Lower leg skin (tissue), 4 donors: ENCODE measurements at places on chromosomes 7 and 10.

GRCh38 chr10:126011995-126012394 lies 115.6 kb downstream of the FANK1 start:
- DNase-seq = no peak

GRCh38 chr7:64516451-64516850 lies 46.4 kb downstream of the ZNF680 start:
- DNase-seq = no peak

- DNase-seq = no peak
Observed at GRCh38 chr10:102382871-102383270, 12.6 kb upstream of the NFKB2 start.

- no peak for DNase-seq
Observed at GRCh38 chr10:70656489-70656888, 15.8 kb upstream of the ADAMTS14 start.

- no peak for DNase-seq
Observed at GRCh38 chr10:61797304-61798153, 104.0 kb upstream of the ARID5B start.

DNA sequence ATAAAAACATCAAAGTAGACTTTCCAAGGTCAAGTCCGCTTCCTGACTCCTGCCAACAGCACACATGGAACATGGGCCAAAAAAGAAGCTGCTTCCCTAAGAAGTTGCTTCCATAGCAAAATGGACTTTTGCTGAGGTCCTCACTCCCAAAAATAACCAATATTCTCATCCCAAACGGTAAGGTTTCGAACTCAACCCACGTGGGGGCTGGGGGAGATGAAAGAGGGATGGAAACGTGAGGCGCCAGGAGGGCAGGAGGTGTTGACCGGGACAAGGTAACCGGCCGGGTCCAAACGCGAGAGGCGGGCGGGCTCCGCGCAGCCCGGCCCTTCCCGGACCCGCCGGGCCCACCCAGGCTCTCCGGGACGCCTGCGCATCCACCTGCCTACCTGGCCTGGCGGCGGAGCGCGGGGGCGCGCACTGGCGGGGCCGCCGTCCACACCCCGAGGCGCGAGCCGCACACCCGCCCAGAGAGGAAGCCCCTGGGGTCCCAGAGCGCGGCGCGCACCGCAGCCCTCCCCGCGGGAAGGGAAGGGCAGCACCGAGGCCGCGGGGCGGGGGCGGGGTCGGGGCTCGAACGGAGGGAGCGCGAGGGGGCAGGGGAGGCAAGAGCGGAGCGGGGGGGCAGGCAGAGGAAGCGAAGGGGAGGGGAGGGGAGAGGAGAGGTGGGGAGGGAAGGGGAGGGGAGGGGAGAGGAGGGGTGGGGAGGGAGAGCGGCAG lies 742 bp downstream of the LMBR1 start:
- DNase-seq = peak; percentile 92

DNA sequence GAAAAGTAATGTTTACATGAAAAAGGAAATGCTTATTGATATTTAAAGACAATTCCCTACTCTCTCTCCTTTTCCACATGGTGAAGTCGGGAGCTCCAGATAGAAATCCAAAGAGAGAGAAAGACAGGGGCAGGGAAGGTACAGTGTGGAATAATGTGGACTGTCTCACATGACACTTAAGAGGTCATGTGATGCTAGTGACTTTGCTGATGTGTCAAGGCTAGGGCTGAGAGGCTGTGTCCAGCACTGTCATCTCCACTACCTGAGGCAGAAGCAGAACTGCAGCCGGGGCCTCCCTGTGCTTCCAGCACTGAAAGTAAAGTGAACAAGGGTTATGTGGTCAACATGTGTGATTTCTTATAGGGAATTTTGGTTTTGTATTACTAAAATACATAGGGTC lies 26.0 kb downstream of the NRG3 start:
- DNase-seq = no peak

DNA sequence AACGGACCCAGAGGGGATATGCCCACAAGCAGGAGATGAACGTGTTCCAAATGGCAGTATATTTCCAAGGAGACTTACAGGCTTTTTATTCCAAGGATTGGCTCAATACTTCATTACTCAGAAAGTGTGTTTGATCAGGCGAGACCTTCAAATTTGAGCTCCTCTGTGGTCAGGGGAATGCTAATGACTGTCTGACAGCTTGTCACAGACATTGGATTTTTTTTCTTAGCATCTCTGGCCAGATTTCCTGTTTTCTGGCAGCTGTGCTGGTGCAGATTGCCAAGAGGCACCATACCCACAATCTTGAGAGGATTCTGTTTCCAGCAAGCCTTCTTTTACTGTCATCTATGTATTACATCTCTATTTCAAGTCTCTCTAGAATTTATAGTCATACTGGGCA lies 93.8 kb downstream of the C1GALT1 start:
- no peak for DNase-seq

- DNase-seq = no peak
Observed at GRCh38 chr7:138727336-138728099, 26.4 kb upstream of the SVOPL start.

DNA sequence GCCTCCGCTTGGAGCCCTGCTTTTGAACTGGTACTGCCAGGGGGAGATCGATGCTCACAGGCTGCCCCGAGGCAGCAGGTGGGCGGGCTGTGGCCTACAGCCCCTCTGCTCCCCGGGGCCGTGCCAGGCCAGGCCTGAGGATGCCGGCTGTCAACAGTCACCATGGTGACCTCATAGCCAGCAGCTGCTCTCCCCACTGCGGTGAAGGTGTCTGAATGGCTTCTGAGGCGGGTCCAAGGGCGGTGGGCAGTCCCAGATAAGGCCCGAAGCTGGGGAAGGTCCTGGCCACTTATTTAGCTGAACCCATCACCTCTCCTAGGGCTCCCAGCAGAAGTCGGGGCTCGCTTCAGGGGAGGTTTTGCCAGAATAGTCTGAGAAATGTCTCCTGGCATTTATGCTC lies 179.3 kb downstream of the ARHGAP12 start:
- no peak for DNase-seq

DNA sequence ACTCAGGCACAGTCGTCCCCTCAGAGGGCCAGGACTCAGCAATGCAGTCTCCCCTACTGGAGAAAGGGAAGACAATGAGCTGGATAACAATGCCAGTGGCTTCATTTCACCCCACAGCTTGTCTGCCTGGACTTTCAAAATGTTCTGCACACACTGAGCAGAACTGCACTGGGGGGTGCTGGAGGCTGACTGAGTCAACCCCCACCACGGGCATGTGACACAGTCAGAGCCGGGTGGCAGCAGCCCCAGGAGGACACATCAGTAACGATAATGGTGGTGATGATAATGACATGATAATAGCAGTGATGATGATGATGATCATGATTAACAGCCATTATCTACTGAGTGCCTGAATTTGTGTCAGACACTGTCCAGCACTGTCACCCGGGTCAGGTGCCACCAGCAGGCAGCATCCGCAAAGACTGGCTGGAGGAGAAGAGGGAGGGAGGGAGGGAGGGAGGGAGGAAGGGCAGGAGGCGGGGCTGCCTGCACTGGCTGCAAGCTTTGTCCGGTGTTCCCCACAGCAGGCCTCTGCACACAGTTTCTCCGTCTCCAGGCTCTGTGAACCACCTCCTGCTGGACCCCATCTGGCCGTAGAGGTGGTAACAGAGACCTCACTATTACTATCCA lies 67.4 kb downstream of the PLXNA4 start:
- DNase-seq = no peak

DNA sequence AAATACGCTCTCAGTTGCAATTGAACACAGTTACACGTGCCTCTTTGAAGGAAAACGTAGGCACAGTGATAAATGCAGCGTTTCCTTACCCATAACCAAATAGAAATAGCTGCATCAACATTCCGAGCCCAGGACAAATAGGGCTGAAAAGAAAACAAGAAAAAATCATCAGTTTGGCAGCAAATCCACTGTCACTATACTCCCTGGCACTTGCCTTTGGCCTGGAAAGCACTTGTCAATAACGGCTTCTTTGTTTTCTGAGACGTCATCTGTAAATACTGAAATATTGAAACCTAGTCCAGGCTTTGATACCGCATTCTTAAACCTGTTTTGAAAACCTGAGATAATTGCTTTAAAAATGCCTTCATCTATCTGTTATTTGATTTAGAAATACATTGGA lies 167.2 kb upstream of the AKR1E2 start:
- no peak for DNase-seq

- DNase-seq = no peak
Observed at GRCh38 chr10:69086001-69086509, 1.8 kb upstream of the SRGN start.

DNA sequence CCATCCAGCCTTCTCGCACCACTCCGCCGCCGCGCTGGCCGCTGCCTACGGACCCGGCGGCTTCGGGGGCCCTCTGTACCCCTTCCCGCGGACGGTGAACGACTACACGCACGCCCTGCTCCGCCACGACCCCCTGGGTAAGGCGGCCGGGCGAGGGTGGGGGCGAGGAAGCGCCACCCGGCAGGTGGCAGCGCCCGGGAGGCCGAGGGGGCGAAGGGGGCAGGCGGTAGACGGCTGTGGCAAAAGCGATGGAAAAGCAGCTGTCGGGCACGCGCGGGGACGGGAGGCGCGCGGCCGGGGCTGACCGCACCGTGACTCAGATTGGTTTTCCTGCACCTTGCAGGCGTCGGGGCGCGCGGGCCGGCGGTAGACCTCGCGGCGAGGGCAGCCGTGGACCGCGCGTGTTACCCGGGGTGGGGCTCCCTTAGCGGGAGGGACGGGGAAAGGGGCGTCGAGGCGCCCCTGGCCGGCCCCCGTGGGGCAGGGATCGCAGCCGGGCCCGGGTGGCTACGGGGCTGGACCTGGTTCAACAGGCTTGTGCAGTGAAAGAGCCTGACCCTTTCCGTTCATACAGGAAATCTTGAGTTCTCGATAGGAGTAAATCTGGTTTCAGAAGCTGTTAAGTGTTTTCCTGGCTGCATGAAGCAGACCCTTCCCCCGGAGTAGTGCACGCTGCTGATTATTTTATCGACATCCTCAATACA lies 608 bp downstream of the HHEX start:
- DNase-seq = peak; percentile 92

- DNase-seq = no peak
Observed at GRCh38 chr7:141974831-141975230, 1.3 kb upstream of the TAS2R38 start.

DNA sequence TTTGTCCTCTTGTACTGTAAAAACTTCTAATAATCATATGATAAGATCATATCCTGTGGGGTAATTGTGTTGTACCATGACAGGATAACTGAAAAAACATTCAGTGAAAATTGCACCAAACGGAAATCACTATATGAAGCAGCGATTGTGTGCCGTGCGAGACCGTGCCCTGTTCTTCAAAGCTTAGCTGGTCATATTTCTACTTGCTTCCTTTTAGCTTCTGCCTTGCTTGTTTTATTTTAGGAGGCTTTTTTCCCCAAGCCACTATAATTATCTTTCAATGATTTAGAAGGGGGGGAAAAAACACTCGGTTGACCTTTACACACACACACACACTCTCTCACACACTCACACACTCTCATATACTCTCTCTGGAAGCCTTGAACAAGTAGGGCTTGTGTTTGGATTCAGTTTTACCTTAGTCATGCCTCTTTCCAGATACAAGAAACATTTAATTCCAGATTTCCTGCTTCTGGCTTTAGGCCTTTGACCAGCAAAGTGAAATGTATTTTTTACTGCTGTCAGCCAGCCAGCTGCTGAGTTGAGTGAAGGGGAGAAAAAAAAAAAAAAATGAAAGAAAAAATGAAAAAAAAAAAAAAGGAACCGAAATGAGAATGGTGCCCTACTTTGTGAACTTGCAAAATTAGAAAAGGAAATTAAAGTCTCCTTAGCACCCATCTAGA lies 181.4 kb downstream of the ARID5B start:
- no peak for DNase-seq

GRCh38 chr7:2608921-2609411 lies 22.8 kb upstream of the TTYH3 start:
- DNase-seq = no peak

DNA sequence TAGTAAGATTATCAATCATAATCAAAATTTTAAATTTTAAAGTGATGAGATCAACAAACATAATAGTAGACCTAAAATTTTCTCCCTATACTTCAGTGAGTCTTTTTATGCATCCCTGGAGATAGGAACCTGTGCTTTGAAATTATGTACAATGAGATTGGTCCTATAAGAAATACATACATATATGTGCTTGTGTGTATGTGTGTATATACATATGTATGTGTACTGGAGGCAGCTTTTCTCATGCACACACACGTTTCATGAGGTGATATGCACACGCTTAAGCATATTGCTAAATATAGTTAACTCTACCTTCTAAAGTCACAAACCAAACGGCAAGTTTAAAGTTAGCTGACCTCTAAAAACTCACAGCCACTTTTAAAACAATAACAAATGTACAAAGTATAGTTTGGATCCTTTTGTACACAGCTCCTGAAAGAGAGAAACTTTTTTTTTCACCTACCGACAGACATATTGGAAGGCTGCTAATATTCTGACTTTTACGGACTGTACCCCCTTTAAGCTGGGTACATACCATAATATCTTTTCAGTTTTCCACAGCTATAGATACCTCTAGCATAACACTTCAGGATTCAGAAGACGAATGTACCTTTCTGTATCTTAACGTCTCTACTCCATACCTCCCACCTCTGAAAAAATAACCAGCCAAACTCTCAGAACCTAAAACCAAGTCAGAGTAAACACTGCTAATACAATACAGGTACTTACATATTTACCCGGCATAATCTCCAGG lies 3.3 kb downstream of the ITGB1 start:
- DNase-seq = no peak

DNA sequence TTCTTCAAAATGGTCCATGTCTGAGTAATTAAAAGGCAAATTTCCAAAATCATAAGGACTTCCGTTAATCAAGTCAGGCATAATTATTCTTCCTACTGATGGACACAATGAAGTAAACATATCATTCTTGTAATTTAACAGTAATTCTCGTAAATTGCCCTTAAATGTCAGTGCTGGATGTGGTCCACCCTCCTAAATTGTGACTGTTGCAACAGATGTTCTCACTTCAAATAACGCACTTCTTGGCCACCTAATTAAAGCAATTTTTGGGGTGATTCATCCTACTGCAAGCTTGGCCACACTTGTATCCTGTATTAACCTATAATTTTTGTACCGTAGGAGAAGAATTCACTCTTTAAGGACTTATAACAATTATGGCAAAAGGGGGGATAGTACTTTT lies 1.9 kb downstream of the COL1A2 start:
- no peak for DNase-seq

- DNase-seq = no peak
Observed at GRCh38 chr7:22921386-22922086, 92.4 kb downstream of the HYCC1 start.

GRCh38 chr7:33979807-33980355 lies 74.5 kb downstream of the BMPER start:
- DNase-seq = no peak

DNA sequence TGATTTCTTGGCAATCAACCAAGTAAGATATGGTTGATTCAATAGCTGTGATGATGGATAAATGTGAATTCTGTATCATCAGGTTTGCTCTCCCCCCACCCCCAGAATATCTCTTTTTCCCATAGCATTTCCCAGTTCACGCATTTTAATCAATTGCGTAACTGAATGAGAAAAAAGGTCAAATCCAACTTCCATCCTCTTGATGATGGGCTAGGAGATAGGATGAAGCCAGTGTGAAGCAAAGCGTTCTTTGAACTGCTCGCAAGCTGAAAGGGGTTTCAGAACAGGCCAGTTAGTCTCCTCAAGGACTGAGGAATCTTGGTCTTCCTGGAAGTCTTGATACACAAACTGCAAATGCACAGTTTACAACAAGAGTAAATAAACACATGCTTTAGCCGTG lies 94.5 kb upstream of the ARMC3 start:
- no peak for DNase-seq

- DNase-seq = no peak
Observed at GRCh38 chr7:70502117-70502863, 629.7 kb upstream of the GALNT17 start.

GRCh38 chr10:70197235-70197945 lies 27.1 kb upstream of the SAR1A start:
- DNase-seq = no peak
